NCI-H1417 treated with DMSO at 0.1 percent for 48 hours (cell line): ENCODE measurements at places on chromosomes 5 and 9.

DNA sequence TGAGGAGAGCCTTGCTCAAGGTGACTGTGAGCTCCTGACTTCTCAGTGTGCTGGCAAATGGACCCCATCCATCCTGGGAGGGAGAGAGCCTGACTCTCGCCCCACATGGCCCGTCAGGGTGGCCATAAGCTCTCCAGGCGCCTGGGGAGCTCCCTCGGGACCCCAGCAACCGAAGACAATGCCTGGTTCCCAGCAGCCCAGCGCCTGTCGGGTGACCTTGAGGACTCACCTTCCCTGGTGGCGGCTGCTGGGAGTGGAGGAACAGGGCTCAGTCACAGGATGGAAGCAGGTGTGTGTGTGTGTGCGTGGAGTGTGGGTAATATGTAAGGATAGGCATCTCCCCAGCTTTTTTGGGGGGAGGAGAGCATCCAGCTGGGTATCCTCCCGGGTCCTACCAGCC is 190.3 kb downstream of the MELK start:
- DNase-seq: no peak

GRCh38 chr9:14180093-14180959 is 133.6 kb downstream of the NFIB start:
- no peak for DNase-seq

DNA sequence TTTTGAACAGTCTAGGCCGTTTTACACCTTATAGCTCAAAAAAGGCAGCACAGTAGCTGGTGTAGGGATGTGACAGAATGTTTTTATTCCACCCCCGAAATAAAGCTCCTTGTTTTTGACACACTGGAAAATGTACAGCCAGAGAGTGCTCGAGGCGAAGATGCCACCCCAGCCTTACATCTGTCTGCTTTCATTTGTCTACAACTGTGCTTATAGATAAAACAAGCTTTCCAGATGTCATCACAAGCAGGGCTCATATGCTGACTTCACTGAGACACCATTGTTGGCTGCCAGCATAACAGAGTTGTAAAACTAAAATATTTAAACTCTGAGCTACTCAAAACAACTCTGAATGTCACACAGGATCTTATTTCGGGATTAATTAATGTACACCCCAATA is 386.3 kb downstream of the BNC2 start:
- no peak for DNase-seq

DNA sequence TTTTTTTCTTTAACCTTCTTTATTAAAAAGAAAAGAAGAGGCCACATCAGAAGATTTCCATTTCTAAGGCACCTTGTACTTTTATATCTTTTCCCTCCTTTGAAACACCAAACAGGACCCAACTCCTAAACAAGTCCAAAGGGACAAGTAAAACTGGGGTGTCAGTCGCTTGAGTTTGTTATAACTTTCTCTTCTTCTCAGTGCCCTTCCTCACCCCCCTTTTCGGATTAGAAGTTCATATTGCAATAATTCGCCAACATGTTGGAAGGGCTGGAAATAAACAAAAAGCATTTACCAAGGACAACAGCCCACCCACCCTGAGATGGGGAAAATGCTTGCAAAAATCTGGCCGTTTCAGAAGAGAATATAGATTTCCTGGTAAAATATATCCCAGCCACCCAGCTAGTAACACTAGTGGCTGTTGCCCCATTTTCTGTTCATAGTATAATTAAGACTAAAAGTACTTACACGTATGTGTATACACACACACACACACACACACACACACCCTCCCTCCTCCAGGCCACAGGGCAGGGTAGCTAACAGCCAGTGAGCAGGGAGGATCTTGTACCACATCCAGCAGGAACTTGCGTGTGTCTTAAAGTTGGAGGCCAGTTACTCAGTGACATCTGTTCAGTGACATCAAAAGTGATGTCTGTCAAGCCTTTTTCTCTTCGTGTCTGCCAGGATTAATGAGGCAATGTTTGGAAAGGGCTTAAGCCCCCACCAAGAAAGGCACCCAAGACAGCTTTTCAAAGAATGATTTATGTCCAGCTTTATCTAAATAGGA is 149.1 kb upstream of the KLF4 start:
- peak; percentile 32 for DNase-seq

DNA sequence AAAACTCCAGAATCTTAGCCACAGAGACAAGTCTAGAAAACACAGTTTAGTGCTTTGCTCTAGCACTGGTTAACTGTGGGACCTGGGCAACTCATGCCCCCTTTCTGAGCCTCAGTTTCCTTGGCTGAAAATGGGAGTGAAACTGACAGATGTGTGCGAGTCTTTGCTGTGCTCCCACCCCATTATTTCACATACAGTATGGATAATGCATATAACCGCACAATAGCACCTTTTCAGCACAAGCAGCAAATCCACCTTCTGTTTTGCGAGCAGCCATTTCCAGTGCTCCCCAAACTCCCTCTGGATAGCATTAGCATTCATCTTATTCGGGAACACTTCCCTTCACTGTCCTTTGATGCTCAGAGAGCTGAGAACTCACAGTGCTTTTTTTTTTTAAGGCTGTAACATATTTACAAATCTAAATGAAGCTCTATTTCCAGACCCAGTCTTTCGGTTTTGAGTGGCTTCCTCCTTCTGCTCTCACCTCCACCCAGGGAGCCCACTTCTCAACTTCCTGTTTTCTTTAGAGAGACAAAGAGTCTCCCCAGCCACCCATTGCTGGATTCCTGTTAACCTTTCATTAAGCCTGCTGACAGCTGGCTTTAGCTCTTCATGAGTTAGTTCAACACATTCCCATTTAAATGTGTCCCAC is 49.2 kb downstream of the TIMD4 start:
- DNase-seq: peak; percentile 83

DNA sequence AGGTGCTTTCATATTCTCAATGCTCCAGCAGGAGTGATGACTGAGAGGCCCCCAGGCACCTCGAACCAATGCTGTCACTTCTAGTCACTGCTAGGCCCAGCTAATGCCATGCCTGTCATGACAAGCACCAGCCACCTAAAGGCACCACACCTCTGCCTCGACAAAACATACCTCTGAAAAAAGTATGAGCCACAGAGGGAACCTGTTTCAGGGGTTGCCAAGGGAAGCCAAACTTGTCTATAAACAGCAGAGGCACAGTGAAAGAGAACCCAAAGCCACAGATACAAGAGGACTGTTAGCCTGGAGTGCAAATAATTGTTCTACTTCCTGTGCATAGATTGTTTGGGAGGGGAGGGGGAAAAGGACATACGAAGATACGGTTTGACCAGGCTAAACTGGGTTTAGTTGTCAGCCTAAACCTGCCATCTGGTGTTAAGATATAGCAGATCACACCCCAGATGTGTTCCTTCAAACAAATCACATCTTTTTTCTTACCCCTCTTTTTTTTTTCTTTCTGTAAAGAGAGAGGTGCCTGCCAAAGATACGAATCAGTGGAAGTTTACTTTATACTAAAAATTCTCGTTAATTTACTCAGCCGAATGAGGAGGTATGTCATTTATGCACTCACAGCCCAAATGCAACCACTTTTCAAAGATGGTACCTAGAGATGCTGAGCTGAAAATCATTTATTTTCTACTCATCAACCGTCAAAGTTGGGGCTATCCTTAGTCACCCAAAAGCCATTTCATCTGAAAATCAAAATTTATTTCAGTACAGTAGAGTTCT is 45.7 kb downstream of the BNC2 start:
- no peak for DNase-seq

DNA sequence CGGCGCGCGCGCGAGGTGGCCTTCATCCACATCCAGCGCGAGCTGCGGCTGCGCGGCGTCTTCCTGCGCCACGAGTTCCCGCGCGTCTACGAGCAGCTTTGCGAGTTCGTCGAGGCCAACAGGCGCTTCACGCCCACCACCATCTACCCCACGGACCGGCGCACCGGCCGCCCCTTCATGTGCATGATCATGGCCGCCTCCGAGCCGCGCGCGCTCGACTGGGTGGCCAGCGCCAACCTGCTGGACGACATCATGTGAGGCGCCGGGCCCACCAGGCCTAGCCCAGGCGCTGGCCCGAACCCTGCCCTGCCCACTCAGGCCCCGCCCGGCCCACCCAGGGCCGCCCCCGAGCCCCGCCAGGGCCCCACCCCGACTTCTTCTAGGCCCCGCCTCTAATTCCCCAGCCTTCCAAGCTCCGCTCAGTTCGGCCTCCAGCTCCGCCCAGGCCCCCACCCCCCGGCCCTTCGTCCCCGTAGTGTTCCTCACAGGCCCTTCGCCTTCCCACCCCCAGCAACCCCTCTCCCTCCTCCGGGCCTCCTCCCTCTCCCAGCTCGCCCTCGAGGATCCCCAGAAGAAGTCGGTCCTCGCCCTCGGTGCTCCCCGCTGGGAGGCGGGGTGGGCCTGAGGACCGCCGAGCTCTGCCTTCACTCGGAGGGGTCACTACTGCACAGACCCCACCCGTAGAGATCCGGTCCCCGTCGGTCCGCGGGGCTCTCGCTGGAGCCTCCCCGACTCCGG is 2.0 kb upstream of the PHPT1 start:
- DNase-seq: no peak

DNA sequence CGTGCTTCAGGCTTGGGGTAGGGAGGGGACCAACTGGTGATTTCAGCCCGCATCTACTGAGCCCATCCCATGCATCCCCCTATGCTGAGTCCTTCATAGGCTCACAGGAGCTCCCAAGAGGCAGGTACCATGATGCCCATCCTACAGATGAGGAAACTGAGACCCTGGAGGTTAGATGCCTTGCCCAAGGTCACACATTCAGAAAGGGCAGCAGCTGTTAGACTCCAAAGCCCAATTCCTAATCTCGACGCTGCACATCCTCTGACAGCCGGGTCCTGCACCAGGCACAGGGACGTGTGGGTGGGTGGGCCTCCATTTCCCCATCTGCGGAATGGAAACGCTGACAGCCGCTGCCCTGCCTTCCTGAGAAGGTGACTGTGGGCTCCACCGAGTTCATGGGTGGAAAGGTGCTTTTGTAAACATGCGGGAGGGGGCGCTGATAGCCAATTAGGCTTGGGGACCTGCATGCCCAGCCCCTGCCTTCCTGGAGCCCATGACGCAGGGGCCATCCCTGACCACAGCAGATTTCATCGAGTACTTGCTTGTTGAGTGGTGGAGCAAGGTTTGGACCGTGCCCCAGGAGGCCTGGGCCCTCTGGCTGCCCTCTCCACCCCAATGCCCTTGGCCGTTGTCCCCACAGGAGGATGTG is 2.2 kb downstream of the DNM1 start:
- no peak for DNase-seq

GRCh38 chr5:90307322-90307721 is 102.2 kb downstream of the CETN3 start:
- no peak for DNase-seq

DNA sequence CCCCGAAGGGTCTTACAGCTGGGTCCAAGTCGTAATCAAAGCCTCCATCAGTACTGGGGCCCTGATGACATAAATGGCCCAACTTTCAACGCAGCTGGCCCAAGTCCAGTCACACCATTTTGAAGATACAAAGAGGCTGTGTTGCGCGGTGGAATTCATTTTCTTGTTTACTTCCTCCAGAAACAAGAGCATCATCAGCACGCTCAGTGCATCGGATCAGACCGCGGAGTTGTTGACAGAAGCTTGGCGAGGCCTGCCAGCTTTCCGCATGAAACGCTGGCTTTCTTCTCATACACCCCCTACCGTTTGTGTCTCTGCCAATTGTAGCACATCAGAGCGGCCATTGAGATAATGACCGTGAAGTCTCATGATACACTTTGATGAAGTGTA is 101.7 kb upstream of the SPATA31D4 start:
- DNase-seq: no peak

DNA sequence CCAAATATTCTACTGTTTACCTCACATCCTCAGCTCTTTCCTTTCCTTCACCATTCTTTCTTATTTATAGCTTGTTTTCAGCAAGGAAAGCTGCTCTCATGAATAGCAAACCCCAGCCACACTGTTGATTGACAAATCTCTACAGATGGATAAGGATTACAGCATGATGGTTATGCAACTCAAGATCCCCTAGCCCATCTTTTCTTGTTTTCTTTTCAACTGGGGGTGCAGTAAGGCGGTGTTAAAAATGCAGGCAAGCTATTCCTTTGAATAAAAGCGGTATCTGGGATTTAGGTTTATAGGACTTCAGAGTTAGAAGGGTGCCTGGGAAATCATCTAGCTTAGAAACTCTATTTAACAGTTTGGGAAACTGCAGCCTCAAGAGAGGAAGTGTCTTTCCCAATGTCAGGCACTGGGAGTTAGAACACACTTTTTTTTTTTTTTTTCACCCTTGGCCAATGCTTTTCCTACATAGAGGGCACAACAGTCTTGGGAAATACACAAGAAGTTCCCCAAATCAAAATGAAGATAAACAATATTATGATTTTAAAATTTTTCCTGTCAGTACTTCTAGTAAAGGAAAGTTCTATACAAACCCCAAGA is 2.6 kb downstream of the SPARC start:
- no peak for DNase-seq

- no peak for DNase-seq
Measured at GRCh38 chr9:112569186-112569585, 82.6 kb downstream of the KIAA1958 start.

DNA sequence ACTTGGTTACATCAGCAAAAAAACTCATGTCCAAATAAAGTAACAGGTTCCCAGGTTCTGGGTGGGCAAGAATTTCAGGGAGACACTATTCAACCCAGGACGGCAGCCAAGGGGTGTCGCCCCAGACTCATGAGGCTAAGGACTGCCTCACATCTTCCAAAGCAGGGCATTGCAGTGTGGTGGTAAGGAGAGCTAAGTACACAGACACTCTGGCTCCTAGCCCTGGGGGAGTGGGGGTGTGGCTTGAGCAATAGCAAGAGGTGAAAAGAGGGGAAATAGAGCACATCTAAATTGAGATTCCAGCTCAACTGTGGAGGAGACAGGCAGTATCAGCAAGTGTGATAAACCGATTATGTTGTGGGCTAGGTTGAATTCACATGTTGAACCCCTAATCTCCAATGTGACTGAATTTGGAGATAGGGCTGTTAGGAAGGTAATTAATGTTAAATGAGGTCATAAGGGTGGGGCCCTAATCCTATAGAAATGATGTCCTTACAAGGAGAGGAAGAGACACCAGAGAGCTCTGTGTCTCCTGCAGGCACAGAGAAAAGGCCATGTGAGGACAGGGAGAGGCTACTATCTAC is 49.9 kb upstream of the MARCHF11 start:
- no peak for DNase-seq

DNA sequence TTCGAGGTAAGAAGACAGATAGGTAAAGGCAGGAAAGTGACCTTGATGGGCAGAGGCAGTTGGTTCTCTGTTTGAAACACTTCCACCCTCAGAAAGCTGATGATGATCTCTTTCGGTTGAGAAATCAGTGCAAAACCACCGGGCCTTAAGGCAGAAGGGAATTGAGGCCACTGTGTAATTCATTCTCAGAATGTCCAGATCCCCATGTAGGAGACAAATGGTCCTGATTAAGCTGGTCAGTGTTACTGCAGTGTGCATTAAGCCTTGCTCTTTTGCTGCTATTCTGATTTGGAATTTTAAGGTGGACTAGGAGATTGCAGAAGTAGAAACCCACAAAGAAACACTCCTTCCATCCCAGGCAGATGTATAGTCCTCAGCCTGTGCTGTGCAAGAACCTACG is 255.2 kb downstream of the ARHGAP26 start:
- DNase-seq: no peak

DNA sequence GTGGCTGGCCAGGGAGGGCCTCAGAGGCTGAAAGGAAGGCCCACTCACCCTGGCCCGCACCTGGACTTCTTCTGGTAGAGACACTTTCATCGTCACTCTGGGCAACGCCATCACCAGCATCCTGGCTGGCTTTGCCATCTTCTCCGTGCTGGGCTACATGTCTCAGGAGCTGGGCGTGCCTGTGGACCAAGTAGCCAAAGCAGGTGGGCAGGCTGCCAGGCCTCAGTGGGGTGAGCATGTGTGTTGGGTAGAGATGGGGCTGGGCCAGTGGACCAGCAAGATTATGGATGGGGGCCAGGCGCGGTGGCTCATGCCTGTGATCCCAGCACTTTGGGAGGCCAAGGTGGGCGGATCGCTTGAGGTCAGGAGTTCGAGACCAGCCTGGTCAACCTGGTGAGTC is 12.6 kb downstream of the SLC6A7 start:
- no peak for DNase-seq
